Psoas muscle (tissue), 8 donors: ENCODE measurements at places on chromosomes 1 and 21.
A peak's percentile ranks its signal among the peaks of the same experiment; 100 is the strongest.

DNA sequence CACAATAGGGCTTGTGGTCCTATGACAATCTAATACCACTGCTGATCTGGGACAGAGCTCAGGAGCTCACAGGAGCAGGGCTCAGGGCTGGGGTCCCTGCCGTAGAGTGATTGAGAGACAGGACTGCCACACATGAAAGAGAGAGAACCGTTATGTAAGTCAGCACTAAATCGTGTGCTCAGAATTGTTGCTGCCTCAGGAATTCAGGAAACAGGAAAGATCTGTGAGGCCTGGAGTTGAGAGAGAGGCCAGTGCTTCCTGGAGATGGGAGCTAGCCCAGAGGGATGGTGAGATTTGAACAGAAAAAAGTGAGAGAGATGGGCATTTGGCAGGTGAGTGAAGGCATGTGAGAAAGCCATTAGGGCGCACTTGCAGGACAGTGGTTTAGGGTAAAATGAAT, 17.5 kb upstream of the ACBD6 start:
- no peak for DNase-seq

DNA sequence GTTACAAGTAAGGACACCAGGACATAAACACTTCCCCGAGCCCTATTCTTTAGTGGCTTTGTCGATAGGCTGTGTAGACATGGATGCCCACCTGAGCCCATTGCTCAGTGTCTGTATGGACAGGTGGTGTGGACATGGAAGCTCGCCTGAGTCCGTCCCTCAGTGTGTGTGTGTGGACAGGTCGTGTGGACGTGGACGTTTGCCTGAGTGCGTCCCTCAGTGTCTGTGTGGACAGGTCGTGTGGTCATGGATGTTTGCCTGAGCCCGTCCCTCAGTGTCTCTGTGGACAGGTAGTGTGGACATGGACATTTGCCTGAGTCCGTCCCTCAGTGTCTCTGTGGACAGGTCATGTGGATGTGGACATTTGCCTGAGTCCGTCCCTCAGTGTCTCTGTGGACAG, 38.7 kb upstream of the COL6A2 start:
- no peak for DNase-seq

DNA sequence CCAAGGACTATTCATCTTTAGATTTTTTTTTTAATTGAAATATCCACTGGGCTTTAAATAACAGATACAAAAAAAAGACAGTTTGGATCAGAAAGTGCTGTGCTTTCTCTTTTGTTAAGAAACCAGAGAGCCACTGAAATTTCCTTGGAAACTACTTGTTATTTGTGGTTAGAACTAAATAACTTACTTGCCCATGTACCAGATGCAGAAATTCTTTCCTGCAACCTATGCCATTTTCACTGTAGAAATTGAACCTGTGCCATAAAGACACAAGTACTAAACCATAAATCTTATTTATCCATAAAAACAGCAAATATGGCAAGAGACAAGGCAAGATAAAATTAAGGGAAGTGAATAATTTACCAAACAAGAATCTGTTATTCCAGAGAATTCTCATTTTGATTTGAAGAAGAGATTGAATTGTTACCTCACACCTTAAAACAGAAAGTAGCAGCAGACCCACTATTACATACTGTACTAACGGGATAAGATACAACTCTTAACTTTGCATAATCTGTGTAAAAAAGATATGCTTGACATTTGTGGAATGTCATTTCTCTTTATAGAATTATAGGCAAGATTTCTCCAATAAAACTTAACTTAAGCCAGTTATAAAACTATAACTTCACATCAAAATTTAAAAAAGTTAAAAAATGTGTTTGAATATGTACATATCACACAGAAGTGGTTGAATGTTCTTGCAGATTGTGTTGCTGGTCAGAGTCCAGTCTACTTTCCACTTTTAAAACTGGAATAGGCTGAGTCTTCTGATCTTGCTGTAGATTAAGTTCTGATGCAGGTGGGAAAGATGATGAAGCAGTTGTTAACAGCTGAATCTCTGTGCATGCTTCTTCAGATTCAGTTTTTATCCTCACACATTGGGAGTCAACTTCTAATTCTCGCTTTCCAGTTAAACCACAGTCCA, 6.3 kb upstream of the PHTF1 start:
- no peak for DNase-seq

GRCh38 chr1:4055294-4055967, 155.4 kb upstream of the C1orf174 start:
- DNase-seq: no peak

DNA sequence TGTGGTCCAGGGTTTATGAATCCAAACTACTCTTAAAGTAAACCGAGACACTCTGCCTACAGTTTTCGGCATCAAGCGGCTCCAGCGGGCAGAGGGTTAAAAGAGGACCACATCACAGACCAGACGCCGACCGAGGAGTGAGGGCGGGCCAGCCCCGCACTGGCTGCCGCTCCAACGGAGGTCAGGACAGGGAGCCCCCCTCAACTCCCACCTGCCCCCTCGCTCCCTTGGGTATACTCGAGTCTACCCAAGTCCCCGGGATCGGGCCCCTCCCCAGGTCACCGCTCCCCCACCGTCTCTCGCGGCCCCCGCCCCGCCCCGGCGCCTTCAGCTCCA, 312 bp downstream of the ARNT start:
- no peak for DNase-seq

DNA sequence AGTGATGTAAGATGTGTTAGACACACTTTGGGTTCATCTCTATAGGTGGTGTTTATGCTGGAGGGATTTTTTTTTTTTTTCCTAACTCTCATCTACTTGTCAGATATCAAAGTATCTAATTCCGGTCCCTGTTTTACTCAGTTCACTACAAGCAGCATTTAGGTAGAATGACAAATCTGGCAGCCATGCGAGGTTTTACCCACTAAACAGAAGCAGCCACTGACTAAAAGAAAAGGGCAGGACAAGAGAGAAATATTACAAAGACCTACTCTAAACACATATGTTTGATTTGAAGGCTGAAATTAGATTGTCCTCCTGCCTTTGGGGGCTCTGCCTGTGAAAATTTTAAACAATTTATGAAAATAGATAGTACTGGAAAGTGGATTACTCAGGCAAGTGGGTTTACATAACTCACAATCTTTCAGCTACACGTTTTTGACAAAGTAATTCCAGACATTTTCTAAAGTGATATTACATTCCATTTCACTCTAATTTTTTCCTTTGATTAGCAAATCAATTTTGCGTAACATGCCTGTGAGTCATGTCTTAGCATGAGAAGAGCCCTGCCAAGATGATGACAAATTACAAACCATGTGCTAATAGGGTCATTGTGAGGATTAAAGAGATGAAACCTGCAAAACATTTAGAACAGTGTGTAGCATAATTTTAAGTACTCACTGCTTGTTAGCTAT, 172.6 kb downstream of the PLA2G4A start:
- DNase-seq: no peak

- no peak for DNase-seq
Measured at GRCh38 chr1:227420147-227420546, 101.9 kb upstream of the CDC42BPA start.

- peak; percentile 82 for DNase-seq
Measured at GRCh38 chr1:28882009-28882628, 32.2 kb upstream of the EPB41 start.

DNA sequence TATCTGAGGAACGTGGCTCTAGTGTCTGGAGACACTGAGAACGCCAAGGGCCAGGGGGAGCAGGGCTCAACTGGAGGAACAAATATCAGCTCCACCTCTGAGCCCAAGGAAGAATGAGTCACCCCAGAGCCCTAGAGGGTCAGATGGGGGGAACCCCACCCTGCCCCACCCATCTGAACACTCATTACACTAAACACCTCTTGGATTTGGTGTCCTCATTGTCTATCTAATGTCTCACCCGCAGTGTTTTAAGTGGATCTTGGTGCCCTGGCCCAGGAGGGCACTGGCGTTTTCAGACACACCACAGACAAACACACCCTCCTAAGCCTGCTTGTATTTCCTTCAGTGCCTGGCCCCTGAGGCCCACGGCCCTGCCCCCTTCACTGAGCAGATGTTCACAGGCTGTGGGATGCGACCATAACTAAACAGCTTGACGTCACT, 2.2 kb upstream of the FALEC start:
- peak; percentile 19 for DNase-seq

DNA sequence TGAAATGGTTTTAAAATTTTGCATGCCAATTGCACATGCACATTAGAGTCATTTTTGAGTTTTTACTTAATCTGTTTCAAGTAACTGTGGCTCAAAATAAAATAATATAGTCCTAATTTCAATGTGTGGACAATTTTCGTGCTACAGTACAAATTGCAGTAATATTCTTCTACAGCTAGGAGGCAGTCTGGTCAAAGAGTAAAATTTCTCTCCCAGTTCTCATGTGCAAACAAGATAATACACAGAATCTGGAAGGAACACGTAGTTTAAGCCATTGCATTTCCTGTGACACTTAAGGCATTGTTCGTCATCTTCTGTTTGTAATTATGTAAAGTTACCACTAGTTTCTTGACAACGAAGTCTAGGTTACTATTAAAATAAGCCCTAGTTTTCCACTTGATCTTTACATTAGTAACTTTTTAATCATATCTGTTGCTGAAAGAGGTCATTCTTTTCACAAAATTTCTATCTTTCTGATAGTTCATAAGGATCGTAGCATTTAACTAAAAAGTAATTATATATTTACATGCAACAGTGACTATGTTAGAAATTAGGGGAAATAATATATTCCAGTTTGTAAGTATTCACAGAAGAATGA, 28.9 kb downstream of the ODR4 start:
- DNase-seq: no peak

- DNase-seq: no peak
Measured at GRCh38 chr1:30024411-30025195, 698.8 kb downstream of the MATN1 start.

DNA sequence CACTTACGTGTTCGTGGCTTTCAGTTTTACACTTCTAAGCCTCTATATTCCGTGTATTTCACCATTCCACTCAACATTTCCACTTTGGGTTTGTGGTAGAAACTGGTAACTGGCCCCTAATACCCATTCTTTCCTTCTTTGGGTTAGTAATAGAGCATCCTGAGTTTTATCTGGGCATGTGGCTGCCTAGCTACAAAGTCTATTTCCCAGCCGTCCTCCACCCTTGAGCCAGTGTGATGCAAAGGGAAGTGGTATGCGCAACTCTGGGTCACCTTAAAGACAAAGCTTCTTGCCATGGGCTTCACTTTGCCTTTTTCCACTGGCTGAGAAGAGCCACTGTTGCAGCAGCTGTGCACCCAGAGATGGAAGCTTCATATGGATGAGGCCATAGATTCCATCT, 73.9 kb downstream of the LAMC2 start:
- DNase-seq: no peak

- DNase-seq: no peak
Measured at GRCh38 chr21:44927259-44927586, 6.5 kb upstream of the ITGB2 start.

GRCh38 chr1:209106237-209106741, 477.2 kb upstream of the CAMK1G start:
- no peak for DNase-seq

DNA sequence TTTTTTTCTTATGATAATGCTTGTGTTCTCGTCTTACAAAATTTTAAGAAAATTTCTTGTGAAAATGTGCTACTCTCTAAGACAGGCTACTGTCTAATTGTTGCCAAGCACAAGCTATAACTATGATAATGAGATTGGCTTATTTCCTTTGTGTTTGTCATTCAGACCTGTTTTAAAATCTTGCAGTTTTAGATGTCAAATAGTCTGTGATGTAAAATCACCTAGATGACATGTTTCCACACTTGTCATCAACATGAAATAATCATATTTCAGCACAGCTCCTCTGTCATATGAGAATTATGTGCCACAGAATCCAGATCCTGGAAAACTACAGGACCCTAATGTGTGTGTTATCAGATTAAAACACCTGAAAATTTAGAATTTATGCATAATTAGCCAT, 539.7 kb downstream of the USP25 start:
- no peak for DNase-seq

DNA sequence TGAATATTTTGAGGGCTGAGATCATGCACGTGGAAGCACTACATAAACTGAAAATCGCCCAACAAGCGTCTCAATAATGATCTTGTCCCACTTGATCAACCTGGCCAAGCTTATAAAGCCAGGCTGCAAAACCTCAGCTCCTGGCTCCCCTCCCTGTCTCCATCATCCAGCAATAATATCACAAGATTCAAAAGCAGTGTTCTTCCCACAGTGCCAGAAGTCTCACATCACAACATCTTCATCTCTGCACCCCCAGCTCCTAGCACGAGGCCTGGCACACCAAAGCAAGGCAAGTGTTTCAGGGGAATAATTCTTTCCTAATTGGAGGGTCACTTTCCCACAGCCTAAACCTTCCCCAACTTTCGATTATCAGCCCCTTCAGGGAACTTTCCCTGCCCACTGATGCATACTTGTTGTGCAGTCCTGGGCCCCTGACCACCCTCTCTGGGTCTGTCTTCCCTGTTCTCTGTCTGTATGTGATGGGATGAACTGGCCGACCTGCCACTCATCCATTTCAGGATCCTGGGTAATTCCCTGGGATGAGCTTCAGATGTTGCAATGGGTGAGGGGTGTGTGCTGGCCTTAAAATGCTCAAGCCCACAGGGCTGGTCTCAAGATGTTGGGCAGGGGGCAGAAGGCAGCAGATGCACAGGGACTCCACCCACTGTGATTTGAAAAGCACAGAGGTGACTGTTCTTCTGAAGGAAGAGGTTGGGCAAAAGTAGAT, 129.0 kb downstream of the DMRTB1 start:
- DNase-seq: no peak

DNA sequence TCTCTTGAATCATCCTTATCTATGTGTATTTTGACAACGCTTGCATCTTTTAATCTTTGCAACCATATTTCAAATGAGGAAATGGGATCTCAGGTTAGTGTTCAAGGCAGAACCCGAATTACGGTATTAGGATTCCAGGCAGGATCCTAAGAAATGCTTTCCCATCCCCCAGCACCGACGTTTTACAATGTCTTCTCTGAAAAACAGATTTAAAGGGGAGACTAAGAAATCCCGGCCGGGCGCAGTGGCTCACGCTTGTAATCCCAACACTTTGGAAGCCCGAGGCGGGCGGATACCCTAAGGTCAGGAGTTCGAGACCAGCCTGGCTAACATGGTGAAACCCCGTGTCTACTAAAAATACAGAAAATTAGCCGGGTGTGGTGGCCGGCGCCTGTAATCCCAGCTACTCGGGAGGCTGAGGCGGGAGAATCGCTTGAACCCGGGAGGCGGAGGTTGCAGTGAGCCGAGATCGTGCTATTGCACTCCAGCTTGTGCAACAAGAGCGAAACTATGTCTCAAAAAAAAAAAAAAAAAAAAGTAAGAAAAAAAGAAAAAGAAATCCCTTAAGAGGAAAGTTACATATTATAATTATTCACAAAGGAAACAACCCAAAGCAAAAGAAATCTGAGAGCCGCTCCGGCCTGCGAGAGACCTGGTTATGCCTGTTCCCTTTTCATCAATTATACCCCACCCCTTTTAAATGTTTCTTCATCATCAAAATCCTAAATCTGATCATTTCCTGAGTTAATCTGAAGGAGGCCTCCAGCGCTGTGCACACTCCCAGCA, 801 bp upstream of the GORAB start:
- peak; percentile 16 for DNase-seq

GRCh38 chr1:94258873-94259331, 21.5 kb upstream of the ARHGAP29 start:
- DNase-seq: peak; percentile 65

GRCh38 chr1:68551459-68551858, 54.6 kb upstream of the DEPDC1 start:
- no peak for DNase-seq

GRCh38 chr1:118148034-118148433, 37.0 kb downstream of the SPAG17 start:
- no peak for DNase-seq

GRCh38 chr1:119550381-119550780, 43.4 kb downstream of the HSD3B1 start:
- DNase-seq: no peak
